Esophagus squamous epithelium (tissue), 5 donors: ENCODE measurements at places on chromosomes 5 and 9.

GRCh38 chr5:180241600-180241999 is 32.6 kb upstream of the RASGEF1C start:
- no peak for DNase-seq

- no peak for DNase-seq
These were observed 45.1 kb upstream of the ASTN2 start for GRCh38 chr9:117459913-117460312.

- no peak for DNase-seq
These were observed 72.7 kb upstream of the RGMB start for GRCh38 chr5:98700730-98701129.

- no peak for DNase-seq
These were observed 15.8 kb downstream of the CORO2A start for GRCh38 chr9:98176391-98177259.

- no peak for DNase-seq
These were observed 53.6 kb downstream of the GIN1 start for GRCh38 chr5:103066326-103066725.

GRCh38 chr9:86353655-86354010 is 577 bp downstream of the TUT7 start:
- no peak for DNase-seq
